Renal cortical epithelial cell (primary cell): ENCODE measurements at places on chromosomes 3 and 15. TPM values are rescaled to one million over a fixed set of nuclear protein-coding genes. Genes with fewer than 3 reads are reported as not detected.

GRCh38 chr3:178518660-178519396 lies 17.4 kb upstream of the KCNMB2 start:
- no peak for DNase-seq

- no peak for DNase-seq
Observed at GRCh38 chr3:55407426-55407820, 79.7 kb downstream of the WNT5A start.

DNA sequence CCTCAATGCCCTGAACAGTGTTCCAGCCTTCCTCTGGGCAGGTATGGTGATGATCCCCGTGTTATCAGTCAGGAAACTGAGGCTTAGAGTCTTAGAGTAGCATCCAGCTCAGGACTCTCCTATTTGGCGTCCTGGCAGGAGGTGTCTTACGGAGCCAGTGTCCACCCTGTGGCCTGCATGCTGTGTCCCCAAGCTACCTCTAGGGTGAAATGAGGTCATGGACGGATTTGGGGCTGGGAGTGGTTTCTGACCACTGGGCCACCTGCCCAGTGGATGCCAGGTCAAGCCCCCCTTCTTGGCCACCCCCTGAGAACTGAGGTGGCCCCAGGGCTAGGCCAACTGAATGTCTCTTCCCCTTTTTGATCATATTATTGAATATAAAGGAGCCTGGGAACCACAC lies 27.2 kb upstream of the SLC6A6 start:
- no peak for DNase-seq

CASR gene
- 3.2 TPM in 1 of 2 replicates, not detected in the other for total RNA-seq

DNA sequence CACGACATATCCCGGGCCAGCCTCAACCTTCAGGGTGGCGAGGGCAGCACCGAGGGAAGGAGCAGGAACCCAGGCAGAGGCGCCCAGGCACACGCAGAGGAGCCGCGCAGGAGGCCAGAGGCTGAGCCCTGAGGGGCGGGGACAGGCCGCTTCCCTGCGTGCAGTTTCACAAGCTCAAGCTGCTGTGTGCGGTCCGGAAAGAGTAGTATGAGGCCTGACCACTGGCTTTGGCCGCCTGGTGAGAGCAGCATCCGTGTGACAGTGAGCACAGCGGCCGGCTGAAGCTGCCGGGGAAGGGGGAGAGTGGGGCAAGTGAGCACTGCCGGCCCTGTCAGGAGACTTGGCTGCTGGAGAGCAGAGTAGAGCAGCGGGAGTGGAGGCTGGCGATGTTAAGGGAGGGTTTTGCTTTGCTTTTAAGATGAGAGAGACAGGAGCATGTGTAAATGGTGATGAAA lies 8.7 kb downstream of the ZDHHC19 start:
- DNase-seq = no peak

DNA sequence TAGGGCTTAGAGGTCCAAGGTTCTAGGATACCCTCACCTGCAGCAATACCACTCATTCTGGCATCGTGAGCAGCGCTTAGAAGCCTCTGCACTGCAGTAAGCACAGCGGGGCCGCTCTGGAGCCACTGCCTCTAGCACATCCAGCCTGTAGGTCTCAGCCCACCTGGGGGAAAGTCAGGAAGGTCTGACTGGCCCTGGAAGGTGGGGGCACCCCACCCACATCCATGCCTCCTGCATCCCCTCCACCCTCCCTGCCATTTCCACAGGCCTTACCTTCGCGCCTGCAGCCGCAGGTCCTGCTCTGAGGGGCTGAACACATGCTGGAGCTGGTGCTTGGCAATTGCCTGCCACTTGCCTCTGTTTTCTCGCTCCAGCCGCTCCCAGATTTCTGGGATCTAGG lies 901 bp upstream of the RASSF1 start:
- no peak for DNase-seq

CTDSPL gene
- 29.2 and 43.4 TPM in 2 replicates for total RNA-seq

DAZL gene
- 0.17 TPM in 1 of 2 replicates, not detected in the other for total RNA-seq

GRCh38 chr15:65916664-65917406 lies 47.5 kb downstream of the RAB11A start:
- DNase-seq = peak; percentile 62

DNA sequence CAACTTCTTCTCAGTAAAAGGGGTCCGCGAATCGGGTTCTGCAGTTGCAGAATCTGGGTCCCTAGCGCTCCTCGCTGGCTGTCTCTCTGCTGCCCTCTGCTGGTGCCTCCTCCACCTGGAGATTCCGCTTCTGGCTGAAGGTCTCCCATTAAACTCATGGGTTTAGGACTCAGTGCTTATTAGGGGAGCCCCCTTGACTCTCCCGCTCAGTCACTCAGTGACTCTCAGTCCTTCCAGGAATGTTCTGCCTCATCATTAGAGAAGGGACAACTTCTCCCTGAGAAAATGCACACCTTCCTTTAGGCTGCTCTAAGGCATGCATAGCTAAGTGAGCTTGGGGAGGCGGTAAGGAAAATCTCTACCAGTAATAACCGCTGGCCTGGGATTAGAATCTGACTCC lies 7.1 kb downstream of the CPN2 start:
- DNase-seq = peak; percentile 43

- DNase-seq = peak; percentile 81
Observed at GRCh38 chr15:74598126-74598842, 17.4 kb upstream of the CLK3 start.

WDR76 gene
- 3.8 and 17.0 TPM in 2 replicates for total RNA-seq

DNA sequence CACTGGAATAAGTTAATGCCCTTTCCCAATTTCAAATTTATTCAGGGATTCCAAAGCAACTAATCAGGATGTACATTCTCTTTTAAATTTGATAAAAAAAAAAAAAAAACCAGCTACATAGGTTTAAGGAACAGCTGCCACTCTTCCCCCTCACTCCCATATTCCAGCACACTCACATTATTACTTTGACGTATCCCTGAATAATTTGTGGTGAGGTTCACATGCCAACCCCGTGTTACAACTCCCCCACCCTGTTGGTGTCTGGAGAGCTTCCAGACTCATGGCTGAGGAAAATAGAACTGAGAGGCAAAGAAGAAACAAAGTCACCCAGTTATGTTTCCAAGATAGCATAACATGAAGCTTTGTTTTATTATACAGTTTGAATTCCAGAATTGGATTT lies 300.5 kb upstream of the MME start:
- peak; percentile 33 for DNase-seq

DNA sequence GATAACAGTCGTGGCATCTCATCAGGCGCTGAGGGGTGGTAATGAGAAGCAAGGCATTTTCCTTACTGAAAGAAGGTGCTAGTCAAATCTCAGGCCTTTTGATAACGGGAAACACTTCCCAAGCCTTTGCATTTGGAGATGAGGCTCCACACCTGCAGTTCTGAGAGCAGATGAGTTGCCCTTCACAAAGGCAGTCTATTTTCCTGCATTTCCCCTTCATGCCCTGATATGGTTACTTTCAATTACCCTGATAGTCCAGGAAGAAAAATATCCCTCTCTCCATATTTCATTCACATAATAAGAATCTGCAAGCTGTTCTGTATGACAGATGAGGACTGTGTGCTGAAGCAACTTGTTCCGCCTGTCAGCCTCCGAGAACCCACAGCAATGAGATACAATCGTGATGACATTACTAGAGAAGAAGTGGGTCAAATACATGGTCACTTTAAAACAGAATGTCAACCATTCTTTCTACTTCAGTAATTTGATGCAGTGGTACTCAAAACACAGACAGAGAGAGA lies 25.0 kb downstream of the FHIT start:
- DNase-seq = no peak

GRCh38 chr3:73365756-73366397 lies 258.9 kb downstream of the PDZRN3 start:
- DNase-seq = no peak

PRKAR2A gene
- total RNA-seq = 33.5 and 44.5 TPM in 2 replicates

DNA sequence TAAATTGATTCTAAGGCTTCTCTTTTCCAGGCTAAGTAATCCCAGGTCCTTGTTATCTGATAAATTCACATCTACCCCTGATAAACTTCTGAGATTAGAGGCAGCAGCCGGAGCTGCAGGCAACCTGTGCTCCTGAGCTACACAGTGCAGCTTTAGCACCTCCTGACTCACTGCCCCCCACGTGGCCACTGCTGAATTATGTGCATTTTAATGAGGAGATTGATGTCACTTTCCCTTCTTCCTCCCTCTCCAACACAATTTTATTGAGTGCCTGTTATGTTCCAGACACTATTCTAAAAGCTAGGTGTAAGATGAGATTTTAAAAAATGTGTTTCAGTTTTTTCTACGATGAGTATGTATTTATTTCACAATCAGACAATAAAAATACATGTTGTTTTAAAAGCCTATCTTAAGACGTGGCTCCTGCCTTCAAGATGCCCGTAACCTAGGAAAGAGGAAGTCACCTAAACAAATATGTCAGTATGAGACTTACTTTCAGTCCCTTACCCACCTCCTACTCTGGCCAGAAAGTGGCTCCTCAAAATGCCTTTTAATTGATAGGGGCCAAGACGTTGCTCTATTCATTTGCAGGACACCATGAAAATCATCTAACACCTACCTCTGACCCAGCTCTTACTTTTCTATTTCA lies 161.5 kb upstream of the PFN2 start:
- DNase-seq = peak; percentile 56

DNA sequence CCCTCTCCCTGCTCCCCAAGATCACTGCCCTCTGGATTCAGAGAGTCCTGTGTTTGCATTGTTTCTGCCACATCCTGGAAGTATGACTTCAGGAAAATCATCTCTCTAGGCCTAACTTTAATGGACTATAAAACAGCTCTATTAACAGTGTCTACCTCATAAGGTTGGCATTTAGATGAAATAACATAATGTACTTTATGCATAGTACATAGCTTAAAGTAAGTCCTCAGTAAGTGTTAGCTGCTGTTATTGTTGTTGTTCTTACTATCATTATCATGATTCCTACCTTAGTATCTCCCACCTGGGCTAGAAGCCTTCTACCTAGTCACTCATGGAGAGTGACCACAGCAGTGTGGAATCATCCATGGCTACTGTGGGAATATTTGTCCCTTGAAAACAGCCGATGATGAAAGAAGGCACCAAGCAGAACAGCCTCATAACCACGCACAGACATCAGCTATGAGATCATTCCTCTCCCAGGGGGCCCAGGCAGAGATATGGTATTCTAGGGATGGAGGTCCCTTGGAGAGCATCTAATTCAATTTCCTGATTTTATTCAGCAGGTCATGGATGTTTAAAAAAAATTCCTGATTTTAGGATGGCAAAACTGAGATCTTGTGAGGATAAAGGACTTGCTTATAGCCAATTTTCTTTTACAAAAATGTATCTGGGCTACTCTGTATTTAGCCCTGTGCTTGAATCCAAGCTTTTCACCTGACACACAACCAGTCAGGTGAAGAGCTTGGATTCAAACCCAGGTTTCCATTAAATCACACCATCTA lies 1.9 kb downstream of the FSD2 start:
- DNase-seq = peak; percentile 58

DNA sequence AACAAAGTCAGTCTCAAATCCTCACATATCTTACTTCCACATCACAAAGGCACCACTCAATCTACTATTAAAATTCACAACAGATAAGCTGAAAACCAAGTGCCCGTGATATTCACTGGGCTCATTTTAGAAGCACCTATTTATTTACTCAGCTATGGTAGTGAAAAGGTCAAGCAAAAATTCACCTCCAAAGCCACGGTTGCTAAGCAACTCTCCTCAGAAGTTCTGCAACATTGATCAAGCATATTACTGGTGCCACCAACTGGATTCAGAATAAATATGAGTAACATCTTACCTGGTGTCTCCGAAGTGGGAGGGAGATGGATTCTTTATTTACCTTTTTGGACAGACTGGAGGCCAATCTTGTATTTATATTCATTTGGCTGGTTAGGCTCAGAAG lies 714.8 kb downstream of the FHIT start:
- DNase-seq = peak; percentile 72

DNA sequence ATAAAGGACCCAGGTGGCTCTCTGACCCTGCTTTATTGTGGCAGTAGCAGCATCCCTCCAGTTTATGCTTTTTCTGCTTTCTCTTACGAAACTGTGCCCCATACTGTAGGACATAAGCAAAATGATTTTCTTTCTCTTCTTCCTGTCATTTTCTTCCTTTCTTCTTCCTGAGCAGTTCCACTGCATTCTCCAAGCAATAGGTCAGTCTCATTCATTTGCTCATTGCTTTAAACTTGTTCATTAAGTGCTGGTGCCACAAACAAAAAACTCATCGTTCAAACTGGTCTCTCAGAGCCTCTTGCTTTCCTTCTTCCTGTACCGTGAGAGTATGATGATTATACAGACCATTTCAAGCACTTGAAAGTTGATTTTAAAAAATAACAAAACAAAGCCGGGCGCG lies 66.8 kb downstream of the PDE8A start:
- no peak for DNase-seq

DNA sequence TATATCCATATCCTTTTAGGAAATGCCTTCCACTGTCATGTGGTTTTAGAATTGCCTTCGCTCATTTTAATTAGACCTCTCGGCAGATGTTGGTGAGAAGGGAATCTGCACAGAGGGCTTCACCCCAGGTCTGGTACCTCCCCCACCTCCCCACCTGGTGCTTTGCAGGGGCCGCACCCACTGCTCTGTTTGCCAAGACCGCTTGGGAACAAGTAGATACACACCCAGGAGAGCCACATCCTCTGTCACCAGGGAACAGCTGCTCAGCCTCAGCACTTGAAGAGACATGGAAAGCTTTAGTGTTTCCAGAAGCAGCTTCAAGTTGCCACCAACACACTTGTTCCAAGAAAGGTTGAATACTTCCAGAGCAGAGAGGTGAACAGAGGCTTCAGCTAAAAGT lies 21.8 kb downstream of the LRRC31 start:
- DNase-seq = no peak

GRCh38 chr3:24494618-24495325 lies at the start of gene THRB:
TSS of gene THRB (minus strand) at chr3:24494850.
- no peak for DNase-seq

- no peak for DNase-seq
Observed at GRCh38 chr3:194312186-194312742, 38.9 kb downstream of the CPN2 start.

CCR8 gene
- 1.0 TPM in 1 of 2 replicates, not detected in the other for total RNA-seq

TSPAN3 gene
- 327 and 533 TPM in 2 replicates for total RNA-seq

TIGIT gene
- not detected in 2 replicates for total RNA-seq

SCAANT1 gene
- not detected in 2 replicates for total RNA-seq

- peak; percentile 59 for DNase-seq
Observed at GRCh38 chr3:42118762-42119361, 27.7 kb downstream of the TRAK1 start.

DNA sequence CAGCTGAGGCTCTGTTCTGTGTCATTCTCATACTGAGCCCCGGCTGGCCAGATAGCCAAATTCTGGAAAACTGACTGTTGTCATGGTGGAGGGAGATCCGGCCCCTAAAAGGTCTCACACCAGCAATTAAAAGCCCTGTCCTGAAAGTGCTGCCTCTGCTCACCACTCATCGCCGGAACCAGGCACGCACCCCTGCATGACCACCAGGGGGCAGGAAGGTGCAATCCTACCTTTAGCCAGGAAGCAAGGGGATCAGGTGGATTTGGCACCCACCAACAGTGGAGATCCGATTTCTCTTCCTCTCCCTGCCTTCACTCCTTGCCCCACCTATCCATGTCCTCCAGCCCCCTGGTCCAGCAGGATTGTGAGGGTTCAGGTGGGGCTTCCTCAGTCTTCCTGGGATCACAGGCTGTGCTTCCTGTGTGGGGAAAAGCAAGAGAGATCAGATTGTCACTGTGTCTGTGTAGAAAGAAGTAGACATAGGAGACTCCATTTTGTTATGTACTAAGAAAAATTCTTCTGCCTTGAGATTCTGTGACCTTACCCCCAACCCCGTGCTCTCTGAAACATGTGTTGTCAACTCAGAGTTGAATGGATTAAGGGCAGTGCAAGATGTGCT lies 16.1 kb upstream of the CACNA2D2 start:
- DNase-seq = peak; percentile 38
